Stimulated activated CD8-positive, alpha-beta memory T cell treated with anti-CD3 and anti-CD28 coated beads, Interleukin-4, amount 100 ng/mL, for 1 hour (primary cell): ENCODE measurements at places on chromosomes 3 and 15.

GRCh38 chr3:15300323-15301078 is 31.9 kb downstream of the SH3BP5 start:
- DNase-seq: no peak

- no peak for DNase-seq
Observed at GRCh38 chr3:117129516-117129915, 419.9 kb downstream of the TUSC7 start.

DNA sequence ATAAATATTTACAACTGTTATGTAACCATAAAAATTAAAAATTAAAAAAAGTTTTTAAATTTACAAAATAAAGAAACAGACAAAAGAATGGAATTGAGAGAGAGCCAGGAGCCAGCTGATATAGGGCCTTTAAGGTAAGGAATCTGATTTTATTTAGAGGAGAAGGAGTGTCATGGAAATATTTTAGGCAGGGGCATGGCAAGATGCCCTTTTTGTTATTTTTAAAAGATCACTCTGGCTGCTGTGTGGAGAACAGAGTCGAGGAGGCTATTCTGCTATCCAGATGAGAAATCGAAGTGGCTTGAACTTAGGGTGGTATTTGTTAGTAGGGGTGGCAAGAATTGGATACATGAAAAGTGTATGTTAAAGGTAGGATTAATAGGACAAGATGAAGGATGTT is 9.1 kb upstream of the ADAMTS9 start:
- no peak for DNase-seq

DNA sequence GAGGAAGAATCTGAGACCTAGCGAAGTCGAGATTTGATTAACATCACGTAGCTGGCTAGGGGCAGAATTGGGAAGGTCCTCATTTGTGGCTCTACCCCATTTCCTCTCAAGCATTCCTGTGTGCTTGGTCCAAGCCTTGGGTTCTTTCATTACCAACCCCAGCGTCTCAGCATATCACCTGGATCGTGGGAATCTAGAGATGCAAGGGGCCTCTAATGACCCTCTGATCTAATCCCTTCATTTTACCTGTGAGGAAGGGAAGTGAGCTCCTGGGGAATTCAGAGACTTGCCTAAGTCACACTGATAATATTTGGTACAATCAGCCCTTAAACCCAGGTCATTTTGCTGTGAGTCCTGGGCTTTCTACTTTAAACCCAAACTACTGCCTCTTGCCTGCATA is 2.0 kb downstream of the GPR87 start:
- DNase-seq: no peak

DNA sequence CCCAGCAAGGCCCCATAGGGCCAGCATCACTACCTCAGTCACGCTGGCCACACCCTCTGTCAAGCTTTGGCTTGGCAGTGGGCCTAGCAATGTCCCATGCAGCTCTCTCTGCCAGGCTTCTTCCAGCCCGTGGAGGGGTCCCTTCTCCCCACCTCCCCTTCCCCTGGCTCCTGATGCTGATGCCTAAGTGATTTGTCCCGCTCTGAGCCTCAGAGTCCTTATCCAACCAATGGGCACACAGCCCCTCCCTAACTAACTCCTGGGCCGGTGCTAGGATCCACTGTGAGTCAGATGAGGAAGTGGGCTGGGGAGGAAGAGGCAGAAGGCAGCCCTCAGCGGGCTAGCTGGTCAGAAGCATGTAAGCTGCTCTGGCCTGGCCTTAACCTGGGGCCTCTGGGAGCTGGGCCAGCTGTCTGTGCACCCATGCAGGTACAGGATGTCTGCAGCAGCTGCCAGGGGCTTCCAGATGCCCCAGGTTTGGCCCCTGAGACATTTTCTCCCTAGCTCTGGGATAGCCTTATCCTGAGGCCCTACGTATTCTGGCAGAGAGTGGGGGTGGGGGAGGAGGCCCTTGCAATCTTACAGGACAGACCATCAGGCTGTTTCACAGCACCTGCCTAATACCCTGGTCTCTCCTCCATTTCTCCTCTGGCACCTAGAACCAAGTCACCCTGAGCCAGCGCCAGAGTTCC is 740 bp upstream of the ZBTB47 start:
- no peak for DNase-seq

GRCh38 chr3:129829640-129830039 is 63.9 kb downstream of the TMCC1 start:
- DNase-seq: no peak

GRCh38 chr15:72276326-72276700 is 4.0 kb upstream of the PARP6 start:
- no peak for DNase-seq
